ENCODE measurements at places on chromosomes 13 and 19.

DNA sequence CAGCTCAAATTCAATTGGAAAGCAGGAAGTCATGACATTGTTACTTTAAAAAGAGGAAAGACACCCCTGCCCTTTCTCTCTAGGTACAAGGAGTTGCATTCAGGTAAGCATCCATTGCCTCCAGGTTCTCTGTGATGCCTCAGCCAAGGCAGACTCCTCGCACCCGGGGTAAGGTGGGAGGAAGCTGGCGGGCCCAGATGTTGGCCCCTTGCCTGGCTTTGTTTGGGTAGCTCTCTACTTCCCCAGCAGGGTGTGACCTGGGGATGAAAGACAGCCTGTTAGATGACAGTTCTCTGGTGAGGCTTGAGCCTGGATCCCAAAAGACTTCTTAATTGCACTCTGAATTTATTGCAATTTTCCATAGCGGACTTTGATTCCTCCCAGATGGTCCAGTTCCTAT, 25.6 kb downstream of the SHISA2 start:
- no peak for DNase-seq

GRCh38 chr13:57531256-57531655, 100.3 kb upstream of the PCDH17 start:
- no peak for DNase-seq

GRCh38 chr13:88162076-88162702, 491.0 kb downstream of the SLITRK5 start:
- DNase-seq: no peak

DNA sequence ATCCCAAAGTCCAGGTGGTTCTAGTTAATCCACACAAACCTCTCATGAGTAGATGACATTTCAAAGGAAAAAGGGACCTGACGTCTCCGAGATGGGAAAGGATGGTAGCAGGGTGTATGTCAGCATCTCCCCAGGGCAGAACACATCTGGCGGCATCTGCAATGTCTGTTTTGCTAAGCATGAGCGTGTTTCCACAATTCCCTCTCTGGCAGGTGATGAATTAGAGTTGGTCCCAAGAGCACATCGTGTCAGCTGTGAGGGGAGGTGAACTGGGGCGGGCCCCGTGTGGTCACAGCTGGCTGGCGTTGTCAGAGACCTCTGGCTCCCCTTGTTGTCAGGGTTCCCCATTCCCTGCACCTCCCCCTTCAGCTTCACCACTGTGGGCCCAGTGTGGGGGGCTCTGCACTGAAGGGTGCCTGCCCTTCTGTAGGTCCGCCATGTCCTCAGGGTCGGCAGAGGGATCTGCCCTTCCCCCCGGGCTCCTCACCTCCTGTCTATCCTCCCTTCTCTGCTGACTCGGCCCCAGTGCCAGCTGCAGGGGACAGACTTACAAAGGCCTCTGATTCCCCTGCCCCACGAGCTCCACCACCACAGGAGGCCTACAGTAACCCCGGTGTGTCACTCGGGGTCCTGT, 58.2 kb downstream of the CDADC1 start:
- no peak for DNase-seq

- no peak for DNase-seq
These were observed 49.8 kb downstream of the ELF1 start for GRCh38 chr13:40969169-40969901.

DNA sequence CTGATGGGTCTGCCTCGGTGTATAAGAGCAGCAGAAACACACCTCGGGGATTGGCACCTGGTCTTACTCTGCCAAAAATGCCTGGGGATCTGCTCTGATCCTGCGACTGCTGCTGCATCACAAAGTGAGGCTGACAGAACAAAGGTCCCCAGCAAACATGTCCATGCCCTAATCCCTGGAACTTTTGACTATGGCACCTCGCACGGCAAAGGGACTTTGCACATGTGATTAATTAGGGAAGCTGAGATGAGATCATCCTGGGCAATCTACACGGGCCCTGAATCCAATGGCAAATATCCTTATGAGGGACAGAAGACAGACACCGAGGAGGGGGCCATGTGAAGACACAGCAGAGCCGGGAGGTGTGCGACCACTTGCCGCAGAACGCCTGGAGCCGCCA, 8.5 kb downstream of the GGACT start:
- no peak for DNase-seq

Data from A172 (cell line).